ENCODE measurements at places on chromosomes 2 and 18.

DNA sequence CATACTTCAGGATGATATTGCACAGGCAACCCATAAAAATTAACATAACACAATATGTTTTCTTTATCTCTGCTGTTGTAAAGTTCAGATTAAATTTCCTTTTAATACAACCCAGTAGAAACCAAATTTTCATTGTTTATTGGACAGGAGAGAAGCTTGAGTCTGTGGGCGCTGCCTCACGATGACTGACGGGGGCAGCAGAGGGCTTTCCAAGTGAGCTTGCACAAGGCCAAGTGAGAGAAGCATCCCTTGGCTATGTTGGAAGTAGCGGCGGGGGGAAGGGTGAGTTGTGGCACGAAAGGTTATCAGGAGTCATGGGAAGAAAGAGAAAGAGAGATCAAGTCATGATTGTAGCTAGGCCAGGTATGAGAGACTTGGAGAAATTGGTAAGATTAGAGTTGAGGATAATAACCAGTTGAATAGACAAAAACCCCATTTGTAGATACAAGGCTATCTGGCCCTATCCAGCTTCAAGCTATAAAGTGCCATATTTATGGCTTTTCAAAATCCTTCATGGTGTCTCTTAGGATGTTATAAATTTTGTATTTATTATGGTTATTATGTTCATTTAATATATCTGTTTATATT lies 413.7 kb upstream of the FAM98A start:
- DNase-seq: no peak

DNA sequence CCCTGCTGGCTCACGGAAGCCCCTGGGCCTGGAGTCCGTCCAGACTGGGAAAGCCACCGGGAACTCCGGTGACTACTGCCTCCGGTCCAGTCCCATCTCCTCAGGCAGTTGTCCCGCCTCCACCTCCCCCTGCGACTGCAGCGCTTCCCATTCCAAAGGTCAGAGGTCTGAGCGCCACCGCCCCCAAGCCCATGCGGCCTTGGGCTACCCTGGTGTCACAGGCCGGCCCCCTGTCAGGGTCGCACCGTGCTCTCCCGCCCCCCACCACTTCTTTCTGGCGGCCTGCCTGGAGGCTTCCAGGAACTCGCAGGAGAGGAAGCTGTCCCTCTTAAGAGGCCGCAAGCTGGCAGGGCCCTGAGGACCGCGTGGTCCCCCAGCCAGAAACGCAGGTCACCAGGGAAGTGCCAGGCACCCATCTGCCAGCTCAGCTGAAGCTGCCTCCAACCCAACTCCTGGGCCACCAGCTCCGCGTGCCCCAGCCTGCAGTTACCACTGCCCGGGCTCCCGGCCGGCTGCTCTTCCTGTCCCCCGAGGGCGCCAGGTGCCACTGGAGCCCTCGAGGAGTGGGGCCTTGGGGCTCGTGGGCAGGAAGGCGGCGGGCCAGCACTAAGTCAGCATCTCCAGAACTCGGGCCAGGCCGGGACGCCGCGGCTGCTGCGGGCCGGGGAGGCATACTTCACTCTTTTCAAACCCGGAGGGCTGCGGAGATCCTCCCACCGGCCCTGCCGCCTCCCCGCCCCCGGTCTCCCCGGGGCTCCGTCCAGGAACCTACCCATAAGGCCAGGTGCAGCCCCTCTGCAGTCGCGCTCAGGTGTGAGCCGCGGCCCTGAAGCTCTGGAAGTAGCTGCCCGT lies 83.3 kb upstream of the POMC start:
- peak; percentile 20 for DNase-seq

- no peak for DNase-seq
Measured at GRCh38 chr2:180004731-180005130, 2.4 kb downstream of the CWC22 start.

- no peak for DNase-seq
Measured at GRCh38 chr18:10476338-10476791, 21.9 kb downstream of the APCDD1 start.

DNA sequence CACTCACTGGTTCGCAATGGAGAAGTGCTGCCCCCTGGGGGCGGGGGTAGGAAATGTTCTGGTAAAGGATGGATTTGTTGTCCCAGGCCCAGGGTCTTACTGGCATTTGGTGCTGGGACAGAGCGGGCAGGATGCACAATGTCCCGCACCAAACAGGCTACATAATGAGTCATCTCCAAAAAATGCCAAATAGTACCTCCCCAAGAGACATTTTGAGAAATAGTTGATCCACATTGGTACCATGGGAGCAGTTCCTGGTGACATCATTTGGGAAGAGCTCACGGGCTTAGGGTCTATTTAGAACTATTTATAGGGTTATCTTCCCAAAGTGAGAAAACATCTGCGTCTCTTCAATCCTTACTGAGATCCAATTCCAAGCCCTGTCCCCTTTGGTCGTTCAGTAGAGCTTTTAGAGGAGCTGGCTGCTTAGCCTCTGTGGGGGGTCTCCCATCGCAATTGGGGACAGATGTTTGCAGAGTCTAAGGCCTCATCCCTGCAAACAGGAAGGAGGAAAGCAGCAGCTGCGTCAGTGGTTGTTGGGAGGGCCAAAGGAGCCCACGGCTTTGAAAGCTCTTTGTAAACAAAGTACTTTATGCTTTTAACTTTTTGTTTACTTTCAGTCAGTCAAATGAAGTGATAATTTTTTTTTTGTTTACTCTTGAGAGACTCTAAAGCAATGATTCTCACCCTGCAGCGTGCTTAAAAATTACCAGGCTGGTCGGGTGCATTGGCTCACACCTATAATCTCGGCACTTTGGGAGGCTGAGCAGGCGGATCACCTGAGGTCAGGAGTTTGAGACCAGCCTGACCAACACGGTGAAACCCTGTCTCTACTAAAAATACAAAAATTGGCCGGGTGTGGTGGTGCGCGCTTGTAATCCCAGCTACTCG lies 49.3 kb downstream of the GREB1 start:
- no peak for DNase-seq

DNA sequence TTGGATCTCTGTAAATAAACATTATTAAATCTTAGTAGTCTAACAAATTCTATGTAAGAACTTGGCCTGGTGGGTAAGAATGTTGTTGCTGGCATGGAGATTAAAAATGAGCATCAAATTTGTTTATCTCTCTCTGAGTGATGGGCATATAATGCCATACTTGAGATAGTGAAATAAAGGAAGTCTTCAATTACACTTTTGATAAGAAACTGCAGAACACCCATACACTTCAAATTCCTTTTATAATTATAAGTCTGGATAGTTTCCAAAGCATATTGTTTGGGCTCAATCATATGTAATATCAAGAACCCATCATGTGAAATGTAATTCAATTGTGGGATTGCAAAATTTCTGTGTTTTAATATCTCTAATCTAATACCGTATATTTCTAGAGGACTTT lies 47.4 kb upstream of the PARD3B start:
- DNase-seq: no peak
